Stimulated activated CD8-positive, alpha-beta memory T cell treated with anti-CD3 and anti-CD28 coated beads, Interleukin-2, amount 100 ng/mL, for 48 hours (primary cell): ENCODE measurements at places on chromosomes 3 and 15.

DNA sequence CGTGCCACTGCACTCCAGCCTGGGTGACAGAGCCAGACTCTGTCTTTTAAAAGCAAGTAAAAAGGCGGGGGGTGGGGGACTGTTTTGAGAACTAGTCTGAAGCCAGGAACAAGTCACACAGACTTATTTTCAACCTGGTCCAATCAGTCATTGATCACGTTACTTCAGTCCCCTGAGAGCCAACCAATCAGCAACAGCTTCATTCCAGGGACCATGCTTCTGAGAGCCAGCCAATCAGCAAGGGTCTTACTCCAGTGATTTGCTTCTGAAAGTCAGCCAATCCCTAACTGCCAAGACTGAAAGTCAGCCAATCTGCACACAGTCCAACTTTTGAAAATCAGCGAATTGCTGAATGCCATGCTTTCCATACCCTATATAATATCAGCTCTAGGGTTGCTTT, 48.6 kb upstream of the C15orf39 start:
- DNase-seq = no peak

DNA sequence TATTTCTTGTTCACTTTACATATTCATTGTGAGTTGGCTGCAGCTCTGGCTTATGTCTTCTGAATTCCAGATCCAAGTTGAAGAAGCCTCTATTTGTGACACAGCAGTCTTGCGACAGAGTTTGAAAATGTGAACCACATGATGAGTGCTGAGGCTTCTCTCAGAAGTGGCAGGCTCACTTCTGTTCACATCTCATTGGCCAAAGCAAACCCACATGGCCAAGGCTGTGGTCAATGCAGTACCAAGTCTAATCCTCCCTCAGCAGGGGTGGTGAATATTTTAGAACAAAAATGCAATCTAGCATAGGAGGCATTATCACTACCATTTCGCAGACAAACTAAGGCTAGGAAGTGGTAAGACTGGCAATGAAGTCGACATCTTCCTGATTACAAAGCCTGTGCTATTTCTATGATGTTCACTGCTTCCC, 45.2 kb downstream of the CDCP1 start:
- no peak for DNase-seq

DNA sequence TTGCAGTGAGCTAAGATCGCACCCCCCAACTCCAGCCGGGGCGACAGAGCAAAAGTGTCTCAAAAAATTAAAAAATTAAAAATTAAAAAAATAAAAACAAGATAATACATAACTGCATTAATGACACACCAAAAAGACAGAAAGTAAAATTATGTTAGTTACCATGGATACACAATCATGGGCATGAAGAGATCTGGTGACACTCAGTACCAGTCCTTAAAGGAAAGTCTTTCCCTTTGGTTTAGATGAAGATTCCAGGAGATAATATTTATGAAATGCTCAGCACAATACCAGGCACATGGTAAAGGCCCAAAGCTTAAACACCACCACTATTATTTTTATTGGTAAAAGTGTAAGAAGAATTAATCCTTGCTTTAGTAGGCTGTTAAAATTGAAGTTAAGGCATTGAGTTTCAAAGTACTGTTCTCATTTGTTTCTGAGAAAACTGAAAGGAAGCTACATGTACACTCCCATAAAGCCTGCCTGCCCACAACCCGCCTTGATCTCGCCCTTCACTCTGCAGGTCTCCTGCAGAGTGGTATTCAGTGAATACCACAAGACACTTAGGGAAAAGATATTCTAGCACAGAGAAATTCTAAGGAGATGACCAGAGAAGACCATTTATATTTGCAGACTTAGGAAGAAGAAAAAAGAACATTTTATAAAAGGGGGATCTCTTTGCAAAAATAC, 52.3 kb downstream of the SUCLG2 start:
- DNase-seq = no peak

DNA sequence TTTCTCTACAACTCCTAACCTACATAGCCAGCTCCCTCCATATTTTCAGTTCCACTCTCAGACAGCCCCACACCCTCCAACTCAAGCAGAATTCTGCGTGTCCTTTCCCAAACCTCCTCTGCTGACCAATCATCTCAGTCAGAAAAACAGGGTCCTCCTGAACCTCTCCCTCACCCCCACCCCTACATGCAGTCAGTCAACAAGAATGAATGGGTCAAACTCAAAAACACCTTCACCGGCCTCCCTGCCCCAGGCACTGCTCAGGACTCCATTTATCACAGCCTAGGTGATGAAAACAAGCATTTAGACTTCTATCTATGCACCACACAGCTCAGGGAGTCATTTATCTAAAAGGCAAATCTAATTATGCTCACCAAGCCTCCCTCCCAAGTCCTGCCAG, 32.4 kb downstream of the MYL3 start:
- no peak for DNase-seq

GRCh38 chr15:41928100-41928499, 34.2 kb upstream of the SPTBN5 start:
- DNase-seq = no peak

GRCh38 chr3:16945330-16945729, 60.6 kb downstream of the PLCL2 start:
- no peak for DNase-seq

GRCh38 chr3:46080124-46080968, 53.1 kb upstream of the XCR1 start:
- DNase-seq = no peak

- no peak for DNase-seq
These were observed 190.3 kb downstream of the SATB1 start for GRCh38 chr3:18234717-18235335.

DNA sequence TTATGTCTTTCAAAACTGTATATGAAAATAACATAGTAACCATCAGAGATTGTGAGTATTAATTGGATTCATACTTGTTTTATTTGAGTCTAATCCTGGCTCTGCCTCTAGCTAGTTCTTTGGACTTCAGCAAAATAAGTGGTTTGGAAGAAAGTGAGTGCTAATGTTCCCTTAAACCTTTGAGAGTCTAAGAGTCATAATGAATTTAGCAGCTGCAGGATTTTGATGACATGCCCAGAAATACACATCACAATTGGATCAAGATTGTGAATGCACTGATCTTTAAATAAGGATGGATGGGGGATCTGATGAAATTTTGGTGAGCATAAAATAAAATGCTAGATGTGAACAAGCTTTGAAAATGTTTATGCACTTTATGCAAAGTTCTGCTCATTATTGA, 79.9 kb upstream of the FAM98B start:
- no peak for DNase-seq

- DNase-seq = no peak
These were observed 11.5 kb upstream of the PRKAR2A start for GRCh38 chr3:48859206-48859605.

- DNase-seq = no peak
These were observed 67.8 kb downstream of the OPA1 start for GRCh38 chr3:193660698-193661411.

DNA sequence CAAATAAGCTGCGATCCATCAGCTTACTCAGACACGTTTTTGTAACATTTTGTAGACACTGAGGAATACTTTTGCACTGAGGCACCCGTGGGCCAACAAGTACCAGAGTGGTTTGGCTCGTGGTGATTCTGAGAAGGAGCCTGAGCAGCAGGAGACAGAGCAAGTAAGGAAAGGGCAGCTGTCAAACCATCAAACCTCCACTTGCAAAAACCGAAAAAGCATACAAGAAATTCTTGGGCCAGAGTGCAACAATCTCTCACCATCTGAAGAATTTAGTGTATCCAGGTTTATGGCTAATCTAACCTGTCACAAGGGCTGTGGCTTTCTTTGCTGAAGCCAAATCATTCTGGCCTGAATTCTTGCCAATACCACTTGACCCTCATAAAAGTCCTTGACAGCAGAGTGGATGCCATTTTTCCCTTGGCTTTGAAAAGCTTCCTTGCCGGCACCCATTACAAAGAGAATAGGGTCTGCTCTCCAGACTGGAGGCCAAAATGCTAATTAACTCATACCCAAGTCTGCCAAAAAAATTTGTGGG, 56.7 kb downstream of the MYO1E start:
- DNase-seq = no peak

GRCh38 chr3:14418296-14419250, 16.2 kb downstream of the SLC6A6 start:
- no peak for DNase-seq

GRCh38 chr3:4309491-4310128, 6.4 kb downstream of the SETMAR start:
- no peak for DNase-seq

- DNase-seq = no peak
These were observed 47.8 kb upstream of the WNT5A start for GRCh38 chr3:55534876-55535275.

GRCh38 chr3:16770792-16771191, 114.0 kb upstream of the PLCL2 start:
- no peak for DNase-seq

- DNase-seq = peak; percentile 41
These were observed 64.5 kb downstream of the ZNF148 start for GRCh38 chr3:125310623-125311081.

DNA sequence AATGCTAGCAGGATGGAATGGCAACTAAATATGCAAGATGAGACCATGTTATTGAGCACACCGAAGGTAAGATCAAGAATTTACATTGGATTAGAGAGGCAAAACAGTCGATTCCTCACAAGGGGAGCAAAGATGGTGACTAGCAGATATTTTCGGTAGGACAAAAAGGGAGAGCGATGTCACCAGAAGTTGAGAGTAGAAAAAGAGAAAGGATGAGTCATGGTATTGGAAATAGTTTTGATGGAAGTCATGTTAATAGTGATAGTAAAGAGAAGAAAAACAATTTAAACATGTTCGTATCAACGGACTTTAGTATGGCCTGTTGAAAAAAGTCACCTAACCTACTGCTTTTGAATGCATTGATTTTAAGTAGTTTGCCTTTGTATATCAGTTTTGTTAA, 55.0 kb downstream of the UBE2E2 start:
- no peak for DNase-seq

GRCh38 chr3:101527441-101527840, 14.4 kb upstream of the SENP7 start:
- DNase-seq = no peak

DNA sequence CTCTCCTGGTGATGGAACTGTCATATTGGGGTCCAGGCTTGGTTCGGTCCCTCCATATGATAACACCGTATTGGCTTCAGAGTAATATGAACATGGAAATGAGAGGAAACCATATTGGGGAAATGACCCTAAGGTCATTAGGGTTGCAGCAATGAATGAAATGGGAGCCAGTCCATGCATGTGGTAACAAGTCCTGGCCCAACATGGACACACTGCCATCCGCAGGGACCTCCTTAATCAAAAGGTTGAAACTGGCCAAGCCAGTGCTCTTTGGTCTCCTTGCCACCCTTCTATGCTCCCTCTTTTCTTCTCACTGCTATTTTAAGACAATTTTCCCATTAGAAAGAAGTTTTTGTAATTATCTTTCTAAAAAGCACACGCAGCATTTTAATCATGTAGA, 8.3 kb downstream of the SHC4 start:
- DNase-seq = no peak

GRCh38 chr15:52252781-52253180, 42.8 kb downstream of the MYO5C start:
- no peak for DNase-seq

DNA sequence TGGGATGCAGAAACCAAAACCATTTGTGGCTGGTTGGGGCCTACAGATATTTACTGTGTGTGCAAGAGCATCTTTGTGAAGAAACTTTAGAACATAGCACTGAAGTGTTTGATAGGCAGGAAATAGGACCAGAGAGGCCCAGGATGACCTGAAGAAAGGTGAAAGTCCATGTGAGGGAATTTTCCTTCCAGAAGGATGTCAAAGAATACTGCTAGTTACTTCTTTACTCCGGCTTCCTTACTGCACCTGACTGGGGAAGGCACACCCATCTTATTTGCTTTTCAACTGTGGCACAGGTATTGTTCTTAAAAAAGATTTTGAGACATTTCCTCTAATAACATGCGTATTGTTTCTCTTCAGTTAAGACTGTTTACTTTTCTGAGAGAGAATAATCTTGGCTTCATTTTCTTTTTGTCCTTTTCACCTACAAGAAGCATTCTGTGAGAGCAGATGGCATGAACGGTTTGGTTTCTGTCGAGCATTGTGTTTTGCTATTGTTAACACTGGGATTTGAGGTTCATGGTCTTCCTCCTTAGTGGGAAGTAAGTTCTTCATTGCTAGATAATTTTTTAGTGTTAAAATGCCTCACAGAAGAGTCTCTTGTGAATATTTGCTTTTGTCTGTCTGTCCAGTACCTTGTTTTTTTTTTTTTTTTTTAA, 71.5 kb downstream of the SLCO3A1 start:
- no peak for DNase-seq

DNA sequence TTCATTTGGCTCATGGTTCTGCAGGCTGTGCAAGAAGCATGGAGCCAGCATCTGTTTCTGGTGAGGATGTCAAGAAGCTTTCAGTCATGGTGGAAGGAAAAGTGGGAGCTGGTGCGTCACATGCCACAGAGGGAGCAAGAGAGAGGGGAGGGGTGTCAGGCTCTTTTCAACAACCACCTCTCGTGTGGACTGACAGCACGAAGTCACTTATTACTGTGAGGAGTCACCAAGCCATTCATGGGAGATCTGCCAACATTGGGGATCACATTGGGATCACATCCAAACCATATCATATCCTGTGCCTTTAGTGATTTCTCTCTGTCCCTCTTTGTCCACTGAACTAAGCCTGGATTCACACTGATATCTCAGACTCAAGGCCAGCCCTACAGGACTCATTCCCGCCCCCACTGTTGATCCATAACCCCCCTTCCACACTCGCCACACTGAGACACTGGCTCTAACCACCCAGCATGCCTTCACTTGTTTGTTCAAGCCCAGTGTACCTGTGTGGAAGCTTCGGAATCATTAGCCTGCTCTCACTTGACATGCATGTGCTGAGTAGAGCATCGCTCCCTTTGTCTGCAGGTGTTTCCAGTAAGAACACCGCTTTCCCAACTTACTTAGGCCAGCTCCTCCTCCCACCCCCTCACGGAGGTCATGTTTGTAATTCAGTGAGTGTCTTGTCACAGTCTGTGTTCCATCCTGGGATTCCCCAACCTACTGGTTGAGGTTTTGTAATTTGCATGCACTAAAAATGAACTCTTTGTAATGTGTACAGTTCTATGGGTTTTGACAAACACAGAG, 132.2 kb downstream of the KLF13 start:
- peak; percentile 36 for DNase-seq

DNA sequence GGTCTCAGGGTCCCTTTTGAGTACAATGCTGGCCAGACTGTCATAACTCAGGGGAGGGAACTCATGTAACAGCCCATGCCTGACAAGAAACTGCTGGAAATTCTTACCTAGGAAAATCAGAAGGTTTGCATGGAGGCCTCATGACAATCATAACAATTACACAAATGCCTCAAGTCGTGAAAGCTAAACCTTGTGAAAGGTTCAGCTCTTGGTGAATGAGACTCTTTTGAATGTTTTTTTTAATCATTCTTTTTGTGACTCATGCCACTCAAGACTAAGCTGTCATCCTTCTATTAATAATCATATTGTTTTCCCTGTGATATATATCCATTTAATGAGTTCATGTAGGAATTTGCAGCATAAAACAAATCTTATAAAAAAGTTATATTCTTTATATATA, 61.4 kb upstream of the LEKR1 start:
- no peak for DNase-seq

- no peak for DNase-seq
These were observed 8.9 kb downstream of the TPM1 start for GRCh38 chr15:63051156-63052066.

- no peak for DNase-seq
These were observed 84.6 kb downstream of the CD47 start for GRCh38 chr3:108006077-108006771.

GRCh38 chr15:69393831-69394491, 20.2 kb upstream of the KIF23 start:
- DNase-seq = no peak
